GM23248 (cell line): ENCODE measurements at places on chromosomes 2 and 18.

GRCh38 chr18:48181857-48182256 lies 227.3 kb downstream of the ZBTB7C start:
- DNase-seq: no peak

GRCh38 chr2:193584522-193584938 lies 1389.8 kb upstream of the TMEFF2 start:
- DNase-seq: peak; percentile 6

GRCh38 chr2:132969371-132969985 lies 299.5 kb upstream of the LYPD1 start:
- DNase-seq: peak; percentile 2

- DNase-seq: peak; percentile 34
Measured at GRCh38 chr2:145088756-145089155, 568.8 kb upstream of the ZEB2 start.

DNA sequence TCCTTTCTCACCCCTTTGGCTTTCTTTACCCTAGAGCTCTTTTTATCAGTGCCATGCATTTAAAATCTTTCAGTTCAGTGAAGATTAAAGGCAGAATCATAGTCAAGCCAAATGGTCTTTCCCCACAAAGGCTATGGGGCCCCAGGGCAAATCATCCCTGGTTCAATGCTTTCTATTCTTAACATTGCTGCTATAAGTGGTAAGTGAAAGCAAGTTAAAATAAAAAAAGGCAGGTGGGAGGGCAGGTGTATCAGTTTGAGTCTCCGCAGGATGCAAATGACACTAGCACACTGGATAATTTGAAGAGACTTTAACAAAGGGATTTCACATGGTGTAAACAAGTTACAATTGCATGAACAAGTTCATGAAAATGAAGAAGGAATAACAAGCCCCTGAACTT lies 757.4 kb downstream of the SATB2 start:
- DNase-seq: no peak

- DNase-seq: no peak
Measured at GRCh38 chr2:46490521-46491141, 11.3 kb downstream of the TMEM247 start.

DNA sequence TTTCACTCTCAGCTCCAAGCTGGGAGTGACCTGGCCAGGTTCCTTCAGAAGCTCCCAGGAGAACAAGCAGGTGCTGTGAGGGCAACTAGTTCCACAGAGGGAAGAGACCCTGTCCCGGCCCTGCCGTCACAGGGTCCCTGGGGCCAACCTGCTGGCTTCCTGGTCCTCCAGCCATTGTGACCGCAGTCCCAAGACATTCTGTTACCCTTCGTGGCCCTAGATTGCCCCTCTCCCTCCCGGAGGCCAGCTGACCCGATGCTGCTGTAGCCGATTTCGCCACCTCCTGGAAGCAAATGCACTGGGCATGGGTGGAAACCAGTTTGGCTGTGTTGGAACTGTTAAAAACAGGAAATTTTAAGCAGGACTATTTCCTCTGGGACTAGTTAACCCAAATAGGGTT lies 55.4 kb downstream of the EPAS1 start:
- no peak for DNase-seq

DNA sequence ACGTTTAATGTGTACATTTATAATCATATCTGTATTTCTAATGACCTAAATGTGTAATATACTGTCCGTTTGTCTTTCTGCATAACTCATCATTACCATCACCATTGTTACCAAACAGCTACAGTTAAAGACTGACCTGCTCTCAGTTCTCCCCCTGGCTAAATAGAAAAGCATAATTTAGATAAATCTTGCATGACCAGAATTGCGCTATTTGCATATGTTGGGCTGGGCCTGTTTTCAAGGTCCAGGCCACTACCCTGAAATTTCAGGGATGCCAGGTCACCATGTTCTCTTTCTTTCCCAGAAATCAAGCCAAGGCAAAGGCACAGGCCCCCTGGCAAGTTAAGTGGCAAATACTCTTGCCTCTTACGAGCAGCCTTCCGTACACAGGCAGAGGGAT lies 78.4 kb downstream of the MARCHF4 start:
- DNase-seq: no peak

DNA sequence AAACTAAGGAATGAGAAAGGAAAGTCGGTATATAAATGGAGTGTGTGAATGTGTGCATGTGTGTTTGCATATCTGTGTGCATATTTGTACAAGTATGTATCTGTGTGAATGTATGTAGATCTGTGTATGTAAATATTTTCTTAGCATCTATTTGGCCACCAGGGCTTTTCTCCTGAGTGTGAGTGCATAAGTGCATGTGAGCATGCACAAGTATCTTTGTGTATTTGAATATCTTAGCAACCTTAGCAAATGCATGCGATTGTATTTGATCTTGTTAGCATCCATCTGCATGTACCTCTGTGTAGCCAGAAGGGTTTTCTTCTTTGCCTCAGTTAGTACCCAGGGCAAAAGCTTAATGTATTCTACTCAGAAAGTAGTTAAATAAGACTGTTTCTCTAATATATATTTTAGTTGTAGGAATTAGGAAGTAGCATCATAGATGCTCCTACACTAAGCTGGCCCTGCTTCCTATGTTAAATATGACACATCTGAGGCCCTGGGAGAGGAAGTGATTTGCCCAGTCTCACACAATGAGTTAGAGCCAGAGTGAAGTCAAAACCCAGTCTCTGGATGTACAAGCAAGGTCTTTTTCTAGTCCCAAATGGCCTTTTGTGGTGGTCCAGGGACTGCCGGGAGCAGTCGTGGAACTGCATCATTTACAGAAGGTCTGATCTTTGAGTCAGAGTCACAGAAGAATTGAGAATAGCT lies 9.2 kb downstream of the FKBP1B start:
- no peak for DNase-seq
